ENCODE measurements at places on chromosomes 12 and 14.

GRCh38 chr12:80107221-80107620 is 7.9 kb downstream of the OTOGL start:
- no peak for DNase-seq

- no peak for DNase-seq
Observed at GRCh38 chr12:32517966-32518365, 118.6 kb downstream of the FGD4 start.

DNA sequence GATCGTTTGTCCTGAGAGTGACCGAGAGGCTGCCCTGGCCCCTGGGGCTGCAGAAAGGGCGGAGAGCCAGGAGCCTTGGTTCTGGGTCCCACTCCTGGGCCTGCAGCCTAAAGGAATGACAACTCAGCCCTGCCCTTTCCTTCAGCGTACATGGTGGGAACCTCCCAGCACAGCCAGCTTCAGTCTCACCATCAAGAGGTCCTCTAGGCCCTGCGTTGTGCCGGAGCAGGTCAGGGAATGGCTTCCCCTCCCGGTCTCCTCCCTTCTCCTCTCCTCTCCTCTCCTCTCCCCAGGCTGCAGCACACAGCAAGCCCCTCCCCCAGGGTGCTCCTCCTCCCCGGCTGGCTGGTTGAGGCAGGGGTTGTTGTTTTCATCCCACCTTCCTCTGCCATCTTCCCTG is 44.6 kb upstream of the TUNAR start:
- DNase-seq = no peak

DNA sequence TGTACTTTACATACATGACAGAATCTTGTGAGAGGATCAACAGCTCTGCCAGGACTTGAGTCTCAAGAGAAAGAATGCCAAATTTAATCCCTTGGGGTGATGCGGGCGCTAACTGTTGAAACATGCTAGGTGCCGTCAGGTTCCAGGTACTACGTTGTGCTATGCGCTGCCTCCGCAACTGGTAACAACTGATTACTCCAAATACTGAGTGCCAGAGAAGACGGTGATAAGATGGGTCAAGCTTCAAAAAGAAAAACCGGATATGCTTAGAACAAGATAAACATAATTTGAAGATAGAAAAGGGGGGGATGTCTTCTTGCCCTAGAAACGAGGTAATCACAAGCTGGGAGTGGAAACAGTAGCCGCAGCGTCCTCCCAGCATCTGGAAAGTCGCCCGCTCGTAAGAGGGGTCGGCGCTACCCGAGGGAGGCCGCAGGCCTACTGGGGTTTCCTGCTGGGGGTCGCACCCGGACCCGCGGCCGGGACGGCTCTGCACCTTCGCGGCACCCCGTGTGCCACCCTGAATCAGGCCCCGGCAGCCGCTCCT is 678 bp downstream of the ZBTB25 start:
- no peak for DNase-seq

GRCh38 chr12:26401874-26402273 is 206.5 kb downstream of the SSPN start:
- no peak for DNase-seq

DNA sequence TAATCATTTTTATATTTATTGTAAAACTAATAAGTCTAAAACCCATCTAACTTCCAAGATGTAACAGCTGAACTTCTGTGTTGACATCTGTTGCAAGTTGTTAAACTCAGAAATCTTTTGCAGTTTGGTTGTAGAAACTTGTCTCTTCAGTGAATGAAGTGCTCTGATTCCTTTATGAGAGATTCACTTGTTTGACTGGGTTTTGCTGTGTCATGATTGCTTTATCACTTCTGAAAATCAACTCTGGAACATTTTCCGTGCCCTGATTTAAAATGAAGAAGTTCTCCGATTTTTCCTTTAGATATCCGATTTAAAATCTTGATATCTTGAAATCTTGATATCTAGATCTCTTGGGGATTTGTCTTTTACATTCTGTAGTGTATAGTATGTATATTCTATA is 65.1 kb downstream of the DIP2B start:
- DNase-seq = no peak

DNA sequence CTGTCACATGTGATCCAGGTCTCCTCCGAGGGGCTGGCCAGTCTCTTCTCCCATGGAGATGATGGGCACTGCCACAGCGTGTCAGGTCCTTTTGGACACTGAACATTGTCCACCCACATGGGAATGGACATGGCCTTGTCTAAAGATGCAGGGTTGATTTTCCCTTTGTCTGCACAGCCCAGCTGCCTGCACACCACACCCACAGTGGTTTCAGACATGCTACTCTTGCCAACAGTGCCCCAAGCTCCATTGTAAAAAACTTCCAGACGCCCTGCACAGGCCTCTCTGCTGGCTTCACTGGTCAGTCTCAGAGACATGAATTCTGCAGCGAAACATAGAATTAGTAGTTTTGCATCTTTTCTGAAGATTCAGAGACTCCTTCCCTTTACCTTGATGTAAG is 18.5 kb downstream of the CD163 start:
- no peak for DNase-seq

- no peak for DNase-seq
Observed at GRCh38 chr12:70252832-70253231, 9.6 kb downstream of the CNOT2 start.

DNA sequence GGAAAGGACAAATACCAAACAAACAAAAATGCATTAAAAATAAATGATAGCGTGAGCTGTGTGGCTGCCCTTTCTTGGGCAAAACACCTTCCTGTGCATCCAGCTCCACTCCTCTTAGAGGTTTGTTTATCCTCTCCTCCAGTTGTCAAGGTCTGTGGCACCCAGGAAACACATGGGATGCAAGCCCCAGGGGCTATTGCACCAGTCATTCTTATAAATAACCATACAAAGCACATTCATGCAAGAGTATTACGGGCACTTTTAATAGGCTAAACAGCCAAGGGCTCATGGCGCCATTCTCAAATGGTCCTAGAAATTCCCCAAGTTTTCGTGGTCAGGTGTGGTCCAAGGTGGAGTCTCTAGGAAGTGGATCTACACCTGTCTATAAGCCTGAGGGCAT is 257.0 kb downstream of the DPF3 start:
- DNase-seq = no peak

GRCh38 chr14:48027115-48027514 is 351.7 kb upstream of the MDGA2 start:
- DNase-seq = no peak

DNA sequence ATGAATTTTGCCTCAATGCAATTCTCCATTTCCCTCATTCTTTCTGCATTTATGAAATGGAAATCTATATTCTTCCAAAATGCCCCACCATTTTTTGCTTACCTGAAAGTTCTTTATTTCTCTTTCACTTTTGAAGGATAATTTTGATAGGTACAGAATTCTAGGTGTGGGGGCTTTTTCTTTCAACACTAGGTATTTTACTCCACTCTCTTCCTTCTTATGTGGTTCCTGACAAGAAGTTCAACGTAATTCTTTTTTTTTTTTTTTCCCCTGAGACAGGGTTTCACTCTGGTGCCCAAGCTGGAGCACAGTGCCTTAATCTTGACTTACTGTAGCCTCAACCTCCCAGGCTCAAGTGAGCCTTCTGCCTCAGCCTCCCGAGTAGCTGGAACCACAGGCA is 26.3 kb upstream of the OASL start:
- no peak for DNase-seq

- no peak for DNase-seq
Observed at GRCh38 chr12:101414533-101415119, 7.1 kb upstream of the ARL1 start.

DNA sequence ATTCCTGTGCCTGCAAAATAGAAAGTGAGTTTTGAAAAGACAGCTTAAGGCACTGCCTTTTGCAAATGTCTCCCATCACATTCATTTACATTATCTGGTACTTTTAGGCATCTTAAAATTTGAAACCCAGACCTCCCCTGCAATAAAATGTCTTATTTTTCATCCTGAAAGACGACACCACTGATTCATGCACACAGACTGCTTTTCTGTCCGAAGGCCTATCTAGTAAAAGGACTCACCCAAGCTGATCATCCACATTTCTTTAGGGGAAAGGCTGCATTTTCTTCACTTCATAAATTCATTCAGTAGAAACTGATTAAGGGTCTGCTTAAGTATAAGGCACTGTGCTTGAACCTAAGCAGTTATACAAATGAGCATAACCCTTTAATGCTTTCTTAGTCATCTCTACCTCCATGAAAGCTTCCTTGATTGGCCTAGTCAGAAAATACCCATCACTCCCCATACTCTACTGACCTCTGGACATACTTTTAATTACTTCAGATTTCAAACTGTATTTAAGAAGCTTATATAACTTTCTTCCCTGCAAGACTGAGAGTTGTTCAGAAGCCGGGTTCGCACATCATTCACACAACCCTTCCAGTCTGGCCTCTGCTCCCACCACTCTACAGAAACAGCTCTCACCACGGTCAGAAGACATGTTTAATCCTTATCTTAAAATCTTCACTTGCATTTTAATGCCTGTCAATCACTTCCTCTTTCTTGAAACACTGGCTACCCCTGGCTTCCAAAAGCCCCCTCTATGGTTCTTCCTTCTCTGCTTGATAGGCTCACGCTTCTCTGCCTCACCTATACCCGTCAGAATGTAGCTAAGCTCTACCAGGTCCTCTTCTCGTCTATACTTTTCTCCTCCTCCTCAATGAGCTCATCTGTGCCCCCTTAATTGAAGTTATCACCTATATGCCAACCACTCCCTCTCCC is 288.6 kb downstream of the MED13L start:
- no peak for DNase-seq

GRCh38 chr12:49567302-49567610 is 686 bp downstream of the MCRS1 start:
- no peak for DNase-seq

DNA sequence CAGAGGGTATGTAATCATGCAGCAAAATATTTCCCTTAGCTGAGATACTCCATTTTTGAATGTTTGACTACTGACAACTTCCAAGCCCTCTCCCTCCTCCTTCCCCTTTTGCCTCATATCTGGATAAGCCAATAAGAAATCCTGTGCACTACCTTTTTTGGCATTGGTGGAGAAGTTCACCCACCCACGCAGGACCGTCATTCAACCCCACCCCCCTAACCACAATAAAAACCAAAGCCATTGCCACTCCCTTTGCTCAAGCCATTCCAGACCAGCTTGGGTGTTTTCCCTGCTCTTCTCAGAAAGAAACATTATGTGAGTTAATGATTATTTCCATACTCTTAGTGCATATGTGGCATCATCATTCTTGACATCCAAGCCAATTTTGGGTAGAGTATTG is 176.7 kb downstream of the PTPN11 start:
- DNase-seq = no peak

- peak; percentile 6 for DNase-seq
Observed at GRCh38 chr14:51188566-51189185, 51.4 kb upstream of the TMX1 start.

DNA sequence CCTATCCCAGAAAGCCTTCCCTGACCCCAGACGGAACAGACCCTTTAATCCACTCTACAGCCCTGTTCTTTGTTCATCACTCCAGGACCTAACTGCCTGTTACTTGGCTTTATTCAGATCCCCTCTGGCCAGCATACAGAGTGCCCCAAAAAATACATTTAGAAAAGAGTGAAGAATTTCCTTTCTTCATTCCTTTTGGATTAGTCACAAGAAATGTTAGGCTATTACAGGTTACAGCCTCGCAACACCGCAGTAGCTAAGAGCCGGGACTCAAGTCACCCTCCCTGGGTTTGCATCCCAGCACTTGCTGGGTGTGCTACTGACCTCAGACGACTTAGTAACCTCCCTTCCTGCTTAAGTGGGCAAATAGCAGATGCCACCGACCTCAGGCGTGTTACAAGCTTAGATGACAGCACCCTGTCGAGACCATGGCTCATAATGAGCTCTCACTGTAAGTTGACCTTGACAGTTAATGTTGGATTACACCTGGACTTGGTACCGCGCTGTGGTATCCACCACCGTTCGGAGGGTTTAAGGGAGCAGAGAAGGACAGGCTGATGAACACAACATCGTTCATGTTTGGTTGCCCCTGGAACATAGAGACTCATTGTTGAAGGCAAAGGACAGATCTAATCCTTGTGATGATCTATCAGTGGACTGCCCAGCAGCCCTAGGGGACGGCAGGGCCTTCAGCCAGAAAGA is 12.9 kb downstream of the GLRX5 start:
- no peak for DNase-seq

- DNase-seq = no peak
Observed at GRCh38 chr14:52312931-52313355, 1.2 kb upstream of the PTGER2 start.

GRCh38 chr12:65098364-65098763 is 22.7 kb downstream of the WIF1 start:
- no peak for DNase-seq

DNA sequence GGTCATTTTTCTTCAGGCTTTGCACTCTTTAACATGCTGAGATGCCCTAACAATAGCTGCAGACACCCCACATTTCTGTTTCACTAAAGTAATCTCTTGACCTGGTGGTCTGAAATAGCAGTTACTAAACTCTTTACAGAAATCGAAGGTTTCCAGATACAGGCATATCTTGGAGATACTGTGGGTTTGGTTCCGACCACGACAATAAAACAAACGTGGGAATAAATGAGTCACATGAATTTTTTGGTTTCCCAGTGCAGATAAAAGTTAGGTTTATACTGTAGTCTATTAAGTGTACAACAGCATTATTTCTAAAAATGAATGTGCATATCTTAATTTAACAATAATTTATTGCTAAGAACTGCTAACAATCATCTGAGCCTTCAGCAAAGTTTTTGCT is 208.7 kb downstream of the EGLN3 start:
- DNase-seq = no peak

GRCh38 chr14:65495196-65495595 is 82.7 kb downstream of the FUT8 start:
- DNase-seq = no peak

DNA sequence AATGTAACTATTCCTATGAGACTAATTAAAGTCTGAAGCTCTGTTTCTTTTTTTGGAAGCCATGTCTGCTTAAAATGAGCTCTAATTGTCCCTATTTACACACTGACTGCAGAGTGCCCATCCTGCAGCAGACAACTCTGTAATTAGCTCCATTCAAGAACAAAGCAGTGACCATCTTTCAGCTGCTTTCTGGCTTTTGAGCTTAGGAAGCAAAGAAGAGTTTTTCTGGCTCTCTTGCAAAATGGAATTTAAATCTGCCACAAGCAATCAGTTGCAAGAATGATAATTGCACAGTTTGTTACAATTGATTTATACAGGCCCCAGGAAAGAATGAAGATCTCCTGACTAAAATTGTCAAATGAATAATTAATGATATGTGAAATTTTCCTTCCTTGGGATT is 83.4 kb downstream of the GAS2L3 start:
- no peak for DNase-seq

GRCh38 chr12:63457857-63458256 is 210.4 kb downstream of the DPY19L2 start:
- no peak for DNase-seq

Measured in BJ (cell line).